Omental fat pad (tissue), 4 donors: ENCODE measurements at places on chromosomes 1 and 21.

DNA sequence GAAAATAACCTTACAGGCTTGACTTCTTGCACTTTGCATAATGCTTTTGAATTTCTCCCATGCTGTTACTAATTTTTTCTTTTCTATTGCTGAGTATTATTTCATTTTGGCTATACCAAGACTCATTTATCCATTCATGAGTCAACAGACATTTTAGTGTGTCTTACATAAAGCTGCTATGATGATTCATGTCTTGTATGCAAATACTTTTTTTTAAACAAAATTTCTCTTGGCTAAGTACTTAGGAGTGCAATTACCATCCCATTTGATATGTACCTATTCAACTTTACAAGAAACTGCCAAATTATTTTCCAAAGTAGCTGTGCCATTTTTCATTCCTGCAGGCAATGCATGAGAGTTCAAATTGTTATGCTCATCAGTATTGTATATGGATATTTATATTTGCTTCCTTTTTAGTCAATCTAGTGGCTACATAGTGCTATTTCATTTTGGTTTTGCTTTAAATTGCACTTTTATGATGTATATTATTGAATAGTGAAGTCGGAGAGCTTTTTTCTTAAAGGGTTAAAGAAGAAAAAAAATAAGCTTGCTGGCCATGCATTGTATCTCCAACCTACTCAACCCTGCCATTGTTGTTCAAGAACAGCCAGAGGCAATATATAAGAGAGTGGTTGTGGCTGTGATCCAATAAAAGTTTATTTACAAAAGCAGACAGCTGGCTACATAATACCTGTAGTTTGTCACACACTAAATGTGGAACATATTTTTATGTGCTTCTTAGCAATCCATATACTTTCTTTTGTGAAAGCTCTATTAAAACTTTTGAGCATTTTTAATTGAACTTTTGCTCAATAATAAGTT, 862.8 kb downstream of the KCNT2 start:
- DNase-seq, result no peak

GRCh38 chr1:222441066-222441465, 106.8 kb downstream of the HHIPL2 start:
- DNase-seq, result no peak

DNA sequence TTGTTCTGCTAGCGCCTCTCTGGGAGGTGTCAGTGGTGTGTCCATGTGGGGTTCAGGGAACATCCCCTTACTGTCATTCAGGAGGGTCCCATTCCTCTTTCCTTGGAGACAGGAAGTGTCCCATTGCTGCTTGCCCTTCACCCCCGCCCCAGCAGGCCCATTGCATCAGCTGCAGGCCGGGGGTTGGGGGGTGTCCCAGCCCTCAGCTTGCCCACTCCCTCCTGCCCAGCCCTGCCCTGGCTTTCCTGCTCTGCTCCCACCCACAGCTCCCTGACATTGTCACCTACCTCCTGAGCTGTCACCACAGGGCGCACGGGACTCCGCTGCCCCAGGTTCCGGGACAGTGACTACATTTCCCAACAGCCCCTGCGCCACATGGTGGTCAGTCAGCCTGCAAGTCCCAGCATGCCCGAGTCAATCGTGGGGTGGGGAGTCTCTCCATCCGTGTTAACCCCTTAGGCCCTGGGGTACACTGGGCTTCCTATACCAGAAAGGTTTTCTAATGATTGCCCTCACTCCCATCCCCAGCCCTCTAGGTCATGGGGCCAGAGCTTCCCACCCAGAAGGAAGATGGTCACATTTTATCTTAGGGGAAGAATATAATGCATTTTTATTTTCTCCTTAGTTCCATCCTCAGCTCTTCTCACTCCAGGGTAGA, at the start of gene INPP5B:
TSS of gene INPP5B (minus strand) at position 351 of the 658 bp plus-strand sequence. CDS start 745 bp downstream, outside the sequence.
- peak; percentile 66 for DNase-seq

DNA sequence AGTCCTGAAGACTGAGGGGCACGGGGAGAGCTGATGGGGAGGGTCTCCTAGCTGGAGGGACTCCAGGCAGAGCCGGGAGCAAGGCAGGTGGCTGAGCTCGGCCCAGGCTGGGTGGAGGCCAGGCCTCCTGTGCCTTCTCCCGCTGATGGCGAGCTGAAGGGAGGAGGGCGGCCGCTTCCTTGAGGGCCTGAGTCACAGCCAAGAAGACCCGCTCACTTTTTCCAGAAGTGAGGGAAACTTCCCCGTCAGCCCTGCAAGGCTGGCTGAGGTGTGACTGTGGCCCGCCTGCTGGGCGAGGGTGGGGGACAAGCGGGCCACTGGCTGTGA, 1.7 kb upstream of the VWA1 start:
- no peak for DNase-seq

- DNase-seq, result no peak
Observed at GRCh38 chr1:202374099-202374498, 25.6 kb downstream of the PPP1R12B start.

GRCh38 chr1:197149340-197149739, 2.9 kb upstream of the ASPM start:
- no peak for DNase-seq

DNA sequence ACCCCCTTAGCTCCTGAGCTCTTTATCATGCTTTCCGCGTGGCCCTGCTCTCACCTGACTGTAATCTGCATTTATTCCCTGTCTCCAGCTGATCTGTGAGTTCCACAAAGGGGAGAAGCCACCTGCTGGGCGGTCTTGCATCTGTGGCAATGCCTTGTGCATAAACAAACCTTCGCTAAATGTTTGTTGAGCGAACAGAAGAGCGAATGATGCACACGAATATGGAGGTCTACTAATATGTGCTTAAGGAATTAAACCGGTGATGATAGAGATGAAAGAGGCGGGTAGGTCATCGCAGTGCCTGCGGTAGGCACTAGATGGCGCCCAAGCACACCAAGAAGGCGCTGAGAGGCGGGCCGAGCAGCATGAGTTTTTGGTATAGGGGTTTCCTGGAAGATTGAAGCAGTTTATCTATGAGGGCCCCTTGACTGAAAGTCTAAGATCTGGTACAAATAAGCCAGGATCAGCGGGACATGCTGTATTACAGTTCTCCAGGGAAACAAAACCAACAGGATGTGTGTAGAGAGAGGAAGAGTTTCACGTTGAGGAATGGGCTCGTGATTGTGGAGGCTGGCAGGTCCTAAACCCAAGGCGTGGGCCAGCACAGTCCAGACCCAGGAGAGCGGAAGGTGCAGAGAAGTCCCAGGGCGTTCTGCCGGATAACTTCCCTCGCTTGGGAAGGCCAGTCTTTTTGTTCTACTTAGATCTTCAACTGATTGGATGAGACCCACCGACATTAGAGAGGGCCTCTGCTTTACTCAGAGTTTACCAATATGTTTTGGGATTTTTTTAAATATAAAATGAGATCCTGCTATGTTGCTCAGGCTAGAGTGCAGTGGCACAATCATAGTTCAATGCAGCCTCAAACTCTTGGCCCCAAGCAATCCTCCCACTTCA, 34.7 kb downstream of the TOMM20 start:
- DNase-seq, result peak; percentile 85

DNA sequence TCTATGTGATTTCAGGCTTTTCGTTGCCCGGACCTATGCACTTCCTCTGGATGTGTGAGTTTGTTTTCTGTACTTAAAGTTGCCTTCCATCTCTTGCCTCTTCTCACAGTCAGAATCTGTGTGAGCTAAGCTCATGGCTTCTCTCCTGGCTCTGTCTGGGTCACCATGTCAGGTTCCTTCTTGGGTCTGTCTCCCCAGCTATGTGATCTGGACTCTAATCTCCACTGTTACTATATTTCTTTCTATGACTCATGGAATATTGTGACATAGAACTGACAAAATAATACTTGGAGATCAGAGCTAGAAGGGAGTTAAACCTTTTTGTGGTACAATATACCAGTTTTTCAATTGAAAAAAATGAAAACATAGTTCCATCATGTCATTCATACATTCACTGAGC, 172.7 kb upstream of the FGGY start:
- DNase-seq, result no peak

DNA sequence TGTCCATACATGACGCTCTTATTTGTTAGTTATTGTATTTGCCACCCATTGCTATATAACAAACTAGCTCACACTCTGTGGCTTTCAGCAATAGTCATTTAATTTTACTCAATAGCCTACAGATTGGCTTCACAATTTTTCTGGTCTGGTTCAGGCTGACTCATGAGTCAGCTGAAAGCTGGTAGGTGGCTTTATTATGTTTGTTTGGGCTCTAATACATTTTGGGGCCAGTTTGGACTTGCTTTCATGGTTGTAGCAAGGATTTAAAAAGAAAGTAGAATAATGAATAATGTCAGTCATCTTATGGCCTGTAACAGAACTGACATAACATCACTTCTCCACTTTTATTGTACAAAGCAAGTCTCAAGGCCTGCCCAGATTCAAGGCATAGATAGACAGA, 338.7 kb downstream of the LRRIQ3 start:
- no peak for DNase-seq

GRCh38 chr1:24481101-24481500, 21.5 kb upstream of the RCAN3 start:
- DNase-seq, result no peak

GRCh38 chr1:113891631-113892220, 4.3 kb upstream of the BCL2L15 start:
- no peak for DNase-seq

- no peak for DNase-seq
Observed at GRCh38 chr1:16095447-16095846, 22.0 kb upstream of the FAM131C start.
